ENCODE measurements at places on chromosomes 2 and 18.

GRCh38 chr2:67904566-67904965 is 158.2 kb downstream of the C1D start:
- DNase-seq = no peak

GRCh38 chr2:43059183-43059897 is 167.1 kb downstream of the ZFP36L2 start:
- DNase-seq = no peak

DNA sequence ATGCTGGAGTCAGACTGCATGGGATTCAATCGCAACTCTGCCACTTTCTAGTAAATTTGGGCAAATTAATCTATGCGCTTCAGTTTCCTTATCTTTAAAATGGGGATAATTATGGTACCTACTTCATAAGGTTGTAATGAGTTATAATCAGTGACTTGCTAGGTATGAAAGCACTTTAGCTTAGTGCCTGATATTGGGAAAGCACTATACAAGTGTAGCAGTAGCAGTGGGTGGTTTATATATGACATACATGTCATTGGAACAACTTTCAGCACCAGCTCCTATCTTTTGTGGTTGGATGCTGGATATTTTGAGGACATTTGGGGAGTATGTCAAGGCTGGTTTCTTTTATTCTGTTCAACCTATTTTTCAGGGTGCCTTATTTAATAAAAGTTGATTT is 277.7 kb downstream of the CAMKMT start:
- no peak for DNase-seq

- DNase-seq = peak; percentile 79
Observed at GRCh38 chr18:813172-814071, 1.4 kb upstream of the YES1 start.

GRCh38 chr2:112636605-112637288 is 9.0 kb upstream of the SLC20A1 start:
- no peak for DNase-seq

- DNase-seq = no peak
Observed at GRCh38 chr2:190763901-190764514, 115.1 kb downstream of the NAB1 start.

DNA sequence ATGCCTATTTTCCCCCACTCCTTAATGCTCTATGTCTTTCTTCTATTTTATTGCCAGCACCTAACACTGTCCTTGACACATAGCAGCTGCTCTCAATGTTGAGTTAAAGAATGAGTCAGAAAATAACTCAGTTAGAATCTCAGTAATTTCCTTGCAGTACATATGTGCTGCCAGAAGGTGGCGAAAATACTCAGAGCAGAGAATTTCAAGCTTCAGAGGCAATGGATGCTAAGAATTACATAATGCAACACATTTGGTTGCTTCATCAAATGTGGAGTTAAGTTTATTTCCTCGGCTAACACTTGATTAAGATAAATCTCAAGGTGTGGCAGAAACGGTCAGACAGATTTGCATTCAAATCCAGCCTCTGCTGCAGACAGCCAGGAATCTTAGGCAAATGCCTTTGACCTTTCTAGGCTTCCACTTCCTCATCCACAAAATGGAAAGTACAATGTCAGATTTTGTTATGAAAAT is 105.6 kb downstream of the VSNL1 start:
- DNase-seq = peak; percentile 26

- no peak for DNase-seq
Observed at GRCh38 chr2:60353863-60354262, 199.6 kb downstream of the BCL11A start.

- no peak for DNase-seq
Observed at GRCh38 chr2:174333017-174333371, 1.8 kb upstream of the SP9 start.

DNA sequence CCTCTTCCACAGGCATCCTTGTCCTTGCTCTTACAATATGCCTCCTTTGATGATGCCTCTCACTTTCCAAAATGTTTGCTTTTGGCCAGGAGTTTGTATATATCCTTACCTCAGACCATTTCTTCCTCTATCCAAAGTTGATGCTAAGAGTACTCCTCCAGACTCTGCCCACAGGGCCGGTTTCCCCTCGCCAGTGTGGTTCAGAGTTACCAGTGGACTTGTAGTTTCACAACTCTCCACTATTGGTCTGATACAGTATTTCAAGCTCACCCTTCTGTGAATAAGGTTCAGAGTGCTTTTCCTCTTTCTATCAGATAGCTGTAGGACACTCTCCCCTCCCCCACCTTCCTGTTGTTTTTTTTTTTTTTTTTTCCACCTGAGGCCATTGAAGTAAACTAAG is 42.2 kb upstream of the LINC00305 start:
- no peak for DNase-seq

- DNase-seq = no peak
Observed at GRCh38 chr18:56161566-56162260, 476.7 kb downstream of the TXNL1 start.

- DNase-seq = peak; percentile 71
Observed at GRCh38 chr2:26503231-26503880, 25.4 kb upstream of the OTOF start.

- no peak for DNase-seq
Observed at GRCh38 chr18:28050545-28050944, 126.4 kb downstream of the CDH2 start.

GRCh38 chr2:16828828-16829160 is 163.2 kb upstream of the CYRIA start:
- no peak for DNase-seq

GRCh38 chr2:190280565-190281350 is 38.9 kb downstream of the HIBCH start:
- DNase-seq = no peak

DNA sequence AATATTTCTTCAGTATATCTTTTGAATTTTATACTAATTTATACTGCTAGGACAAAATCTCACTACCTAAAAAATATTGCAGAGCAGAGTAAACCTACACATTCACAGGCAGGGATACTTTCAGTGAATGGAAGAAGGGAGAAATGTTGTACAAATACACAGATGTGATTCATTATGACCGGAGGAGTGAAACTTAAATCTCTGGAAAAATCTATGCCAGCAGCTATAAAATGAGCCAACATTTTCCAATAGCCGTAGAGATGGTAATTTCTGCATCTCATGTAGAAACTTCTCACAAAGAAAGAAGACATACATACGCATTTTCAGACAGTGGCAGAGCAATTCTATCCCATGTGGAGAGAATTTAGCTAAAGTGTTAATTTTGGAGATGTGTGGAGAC is 54.8 kb downstream of the KCNS3 start:
- DNase-seq = no peak

DNA sequence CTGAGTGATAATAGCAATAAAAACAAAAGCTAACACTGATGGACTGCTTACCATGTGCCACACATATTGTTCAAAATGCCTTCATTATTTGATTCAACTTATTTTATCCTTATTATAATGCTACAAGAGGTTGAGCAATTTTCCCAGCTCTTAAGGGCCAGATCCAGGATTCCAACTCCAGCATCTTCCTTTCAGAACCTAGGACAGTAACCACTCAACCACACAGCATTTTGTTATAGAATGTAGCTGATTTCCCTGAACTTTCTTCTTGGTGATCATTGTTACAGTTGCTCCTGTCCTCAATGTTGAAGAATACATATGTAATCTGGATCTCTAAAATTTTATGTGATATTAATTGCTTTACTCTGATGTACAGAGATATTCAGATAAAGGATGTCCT is 341.7 kb downstream of the PIK3C3 start:
- DNase-seq = no peak

DNA sequence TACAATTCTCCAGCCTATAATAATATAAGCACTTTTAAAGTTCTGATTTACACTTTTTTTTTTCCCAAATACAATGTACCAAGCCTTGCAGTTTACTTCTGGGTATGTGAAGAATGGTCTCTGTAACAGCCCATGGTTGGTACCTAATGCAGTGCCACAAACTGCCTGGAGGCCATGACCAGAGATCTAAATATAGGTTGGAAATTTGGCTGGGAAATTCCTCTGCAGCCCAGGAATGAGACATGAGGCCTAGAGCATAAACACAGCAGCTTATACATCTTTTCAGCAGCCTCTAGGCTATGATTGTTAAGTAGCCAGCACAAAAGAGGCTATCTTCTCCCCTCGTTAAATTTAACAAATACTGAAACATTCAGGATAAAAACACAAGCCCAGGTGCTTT is 432.0 kb upstream of the FAM98A start:
- DNase-seq = no peak
